ENCODE measurements at places on chromosomes 3 and 15.

- DNase-seq, result no peak
These were observed 8.2 kb upstream of the PSTPIP1 start for GRCh38 chr15:76986743-76987142.

DNA sequence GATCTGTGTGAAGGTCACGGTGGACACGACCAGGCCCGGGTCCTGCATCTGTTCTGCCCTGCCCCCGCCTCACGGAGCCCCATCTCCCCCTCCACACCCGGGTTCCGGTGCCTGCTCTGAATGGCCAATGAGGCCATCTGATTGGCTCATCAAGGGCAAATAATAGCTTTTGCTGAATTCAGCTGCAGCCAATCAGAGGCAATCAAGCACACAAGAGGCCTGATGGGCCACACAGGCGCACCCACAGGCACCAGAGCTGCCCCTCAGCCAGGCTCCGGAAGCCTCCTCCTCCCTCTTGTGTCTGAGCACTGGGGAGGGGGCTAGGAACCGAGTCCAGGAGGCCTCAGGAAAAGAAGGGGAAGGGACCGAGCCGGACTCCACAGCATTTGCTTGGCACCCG, 49.5 kb downstream of the CACNA2D2 start:
- no peak for DNase-seq

- DNase-seq, result no peak
These were observed 422.3 kb downstream of the TIGIT start for GRCh38 chr3:114716126-114716525.

GRCh38 chr15:33145447-33145846, 49.1 kb downstream of the FMN1 start:
- no peak for DNase-seq

- no peak for DNase-seq
These were observed 37.9 kb upstream of the THUMPD3 start for GRCh38 chr3:9324944-9325343.

GRCh38 chr15:77028451-77029165, 33.7 kb downstream of the PSTPIP1 start:
- DNase-seq, result no peak

DNA sequence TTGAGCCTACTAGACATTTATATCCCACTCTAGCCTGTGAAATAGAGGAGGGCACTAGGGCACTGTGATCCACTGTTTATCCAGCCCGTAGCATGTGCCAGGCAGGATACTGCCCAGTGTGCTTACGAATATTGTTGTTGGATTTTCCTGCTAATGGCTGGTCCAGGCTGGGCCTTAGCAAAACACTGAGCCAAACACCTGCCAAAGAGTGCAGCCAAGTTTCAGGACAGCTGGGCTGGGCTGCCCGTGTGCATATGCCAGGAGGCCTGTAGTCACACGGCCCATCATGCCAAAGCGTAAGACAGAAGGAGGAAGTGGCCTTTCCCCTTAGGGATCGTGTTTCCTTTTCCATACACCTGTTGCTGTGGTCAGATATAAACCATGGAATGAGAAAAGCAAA, 54.5 kb upstream of the ABHD10 start:
- no peak for DNase-seq

- DNase-seq, result no peak
These were observed 213.1 kb downstream of the NTRK3 start for GRCh38 chr15:88043396-88043795.
